ENCODE measurements at places on chromosomes 11 and 22.

- DNase-seq: no peak
These were observed 22.6 kb downstream of the MOV10L1 start for GRCh38 chr22:50112151-50113118.

DNA sequence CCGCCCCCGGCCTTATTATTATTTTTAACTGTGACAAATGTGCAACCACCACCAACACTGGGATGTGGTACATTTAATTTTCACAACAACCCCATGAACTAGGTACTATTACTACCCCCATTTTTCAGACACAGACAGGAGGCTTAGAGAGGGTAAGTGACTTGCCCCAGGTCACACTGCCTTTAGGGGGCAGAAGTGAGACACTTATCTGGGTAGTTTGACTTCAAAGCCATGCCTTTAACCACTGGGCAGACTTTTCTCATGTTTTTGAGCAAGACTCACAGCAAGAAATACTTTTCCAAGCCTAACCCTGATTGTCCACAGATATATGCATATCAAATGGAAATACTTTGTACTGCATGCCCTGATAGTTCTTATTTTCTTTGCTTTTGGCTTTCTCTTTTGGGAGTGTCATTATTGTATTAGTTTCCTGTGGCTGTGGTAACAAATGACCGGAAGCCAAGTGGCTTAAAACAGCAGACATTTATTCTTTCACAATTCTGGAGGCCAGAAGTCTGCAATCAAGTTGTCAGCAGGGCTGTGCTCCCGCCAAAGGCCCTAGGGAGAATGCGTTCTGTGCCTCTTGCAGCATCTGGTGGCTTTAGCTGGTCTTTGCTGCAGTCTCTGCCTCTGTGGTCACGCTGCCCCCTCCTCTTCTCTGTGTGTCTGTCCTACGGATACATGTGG lies 110.8 kb downstream of the GRIK4 start:
- no peak for DNase-seq

GRCh38 chr11:112885744-112886433 lies 75.3 kb upstream of the NCAM1 start:
- no peak for DNase-seq

DNA sequence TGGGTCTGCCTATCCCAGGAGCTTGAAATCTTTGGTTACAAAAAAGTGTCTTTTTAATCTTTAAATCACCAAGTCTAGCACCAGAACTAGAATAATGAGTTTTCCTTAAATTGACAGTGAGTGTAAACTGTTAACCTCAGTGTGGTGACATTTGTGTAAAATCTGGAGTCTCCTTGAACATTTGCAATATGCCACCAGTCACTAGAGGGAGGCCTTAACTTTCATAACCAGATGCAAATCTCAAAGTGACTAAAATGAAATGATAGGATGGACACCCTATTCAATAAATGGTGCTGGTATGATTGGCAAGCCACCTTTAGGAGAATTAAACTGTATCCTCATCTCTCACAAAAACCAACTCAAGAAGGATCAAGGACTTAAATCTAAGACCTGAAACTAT lies 8.3 kb upstream of the SCGB1D2 start:
- no peak for DNase-seq

GRCh38 chr11:96466607-96467006 lies 76.8 kb downstream of the JRKL start:
- no peak for DNase-seq

DNA sequence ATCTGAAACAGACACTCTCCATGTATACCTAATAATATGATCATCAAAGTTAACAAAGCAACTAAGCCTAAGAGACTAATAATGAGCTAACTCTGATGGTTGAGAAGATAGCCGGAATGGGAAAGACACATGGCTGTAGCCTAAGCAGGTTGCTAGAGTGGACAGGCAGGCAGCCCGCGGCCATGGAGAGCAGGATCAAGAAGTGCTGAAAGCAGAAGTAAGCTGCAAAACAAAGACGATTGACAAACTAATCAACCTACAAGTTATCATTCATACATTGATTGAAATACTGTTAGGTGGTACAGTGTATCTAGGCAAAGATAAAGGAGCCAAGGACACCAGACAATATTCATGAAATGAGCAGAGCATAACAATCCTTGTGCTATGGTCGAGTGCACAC lies 29.3 kb downstream of the SLN start:
- no peak for DNase-seq

DNA sequence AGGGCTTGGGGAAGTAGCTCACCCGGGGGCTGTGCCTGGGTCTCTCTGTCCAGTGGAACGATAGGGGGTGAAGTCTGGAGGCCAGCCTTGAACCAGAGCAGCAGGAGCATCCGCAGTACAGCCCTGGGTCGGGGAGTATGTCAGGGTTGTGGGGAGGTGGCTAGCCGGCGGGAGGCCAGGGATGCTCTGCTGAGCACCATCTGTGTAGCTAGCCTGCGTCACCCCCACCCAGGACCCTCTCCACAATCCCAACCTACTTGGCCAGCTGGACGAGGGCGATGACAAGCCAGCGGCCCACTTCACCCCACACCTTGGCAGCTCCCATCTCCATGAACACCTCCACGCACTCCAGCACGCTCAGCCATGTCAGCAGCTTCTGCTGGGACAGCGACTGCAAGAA lies 2.2 kb downstream of the PEX16 start:
- no peak for DNase-seq

- no peak for DNase-seq
These were observed 6.5 kb downstream of the PRDM11 start for GRCh38 chr11:45152740-45153595.

GRCh38 chr11:98411777-98412176 lies 609.0 kb upstream of the CNTN5 start:
- no peak for DNase-seq

GRCh38 chr11:40337118-40337517 lies 1122.3 kb downstream of the LRRC4C start:
- DNase-seq: no peak

DNA sequence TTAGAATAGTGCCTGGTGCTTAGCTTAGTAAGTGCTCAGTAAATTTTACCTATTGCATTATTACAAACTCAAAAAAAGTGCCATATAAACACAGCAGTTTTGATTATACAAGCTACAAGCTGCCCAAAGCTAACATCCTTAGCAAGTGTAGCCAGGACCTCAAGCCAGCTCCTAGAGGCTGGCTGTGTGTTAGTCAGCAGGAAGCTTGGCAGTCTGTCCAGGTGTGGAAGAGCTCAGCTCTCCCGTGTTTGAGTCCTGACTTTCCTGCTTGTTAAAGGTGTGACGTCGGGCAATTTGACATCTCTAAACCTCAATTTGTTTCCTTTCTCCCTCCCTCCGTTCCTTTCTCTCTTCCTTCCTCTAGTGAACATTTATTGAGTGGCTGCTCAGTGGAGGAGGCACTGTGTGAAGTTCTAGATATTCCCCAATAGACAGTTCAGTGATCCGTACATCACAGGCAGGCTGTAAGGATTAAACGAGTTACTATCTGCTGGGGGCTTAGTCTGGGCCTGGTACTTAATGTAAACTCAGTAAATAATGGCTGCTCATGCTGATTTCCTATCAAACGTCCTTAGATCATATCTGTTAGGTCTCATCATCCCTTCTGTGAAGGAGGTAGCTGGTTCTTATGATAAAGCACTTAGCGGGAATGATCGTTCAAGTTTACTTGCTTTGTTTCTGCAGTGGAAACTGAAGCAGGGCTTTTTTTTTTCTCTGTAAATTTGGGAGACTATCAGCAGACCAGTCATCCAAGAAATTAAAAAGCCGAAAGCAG lies 68.7 kb downstream of the PRR5L start:
- DNase-seq: no peak

DNA sequence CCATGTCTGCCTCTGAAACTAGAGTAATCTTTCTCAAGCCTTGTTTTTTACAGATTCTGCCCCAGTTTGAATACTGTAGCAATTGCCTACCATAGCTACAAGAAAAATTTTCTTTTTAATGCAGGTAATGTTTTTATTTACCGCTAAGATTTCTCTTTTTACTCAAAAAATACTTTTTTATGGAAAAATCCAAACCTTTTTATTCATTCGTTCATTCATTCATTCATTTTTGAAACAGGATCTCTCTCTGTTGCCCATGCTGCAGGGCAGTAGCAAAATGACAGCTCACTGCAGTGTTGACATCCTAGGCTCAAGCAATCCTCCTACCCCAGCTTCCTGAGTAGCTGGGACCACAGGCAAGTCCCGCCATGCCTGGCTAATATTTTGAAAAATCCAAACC lies 2.7 kb upstream of the CPT1A start:
- no peak for DNase-seq

DNA sequence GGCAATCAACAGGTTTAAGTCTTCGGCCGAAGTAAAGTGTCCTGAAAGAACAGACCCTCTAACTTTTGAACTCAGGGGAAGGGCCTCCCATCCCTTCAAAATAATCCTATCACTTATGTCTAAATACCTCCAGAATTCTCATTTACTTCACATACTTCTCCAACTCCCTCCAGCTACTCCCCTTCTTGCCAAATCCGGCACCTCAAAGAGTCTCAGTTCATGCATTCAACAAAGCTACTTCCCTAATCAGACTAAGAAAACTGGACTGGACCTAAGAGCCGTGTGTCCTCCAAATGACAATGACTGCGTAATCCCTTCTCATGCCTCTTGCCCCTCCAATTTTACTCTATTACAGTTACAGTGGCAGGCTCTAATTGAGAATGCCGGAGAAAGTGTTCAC lies 1.3 kb downstream of the DDB1 start:
- DNase-seq: no peak

DNA sequence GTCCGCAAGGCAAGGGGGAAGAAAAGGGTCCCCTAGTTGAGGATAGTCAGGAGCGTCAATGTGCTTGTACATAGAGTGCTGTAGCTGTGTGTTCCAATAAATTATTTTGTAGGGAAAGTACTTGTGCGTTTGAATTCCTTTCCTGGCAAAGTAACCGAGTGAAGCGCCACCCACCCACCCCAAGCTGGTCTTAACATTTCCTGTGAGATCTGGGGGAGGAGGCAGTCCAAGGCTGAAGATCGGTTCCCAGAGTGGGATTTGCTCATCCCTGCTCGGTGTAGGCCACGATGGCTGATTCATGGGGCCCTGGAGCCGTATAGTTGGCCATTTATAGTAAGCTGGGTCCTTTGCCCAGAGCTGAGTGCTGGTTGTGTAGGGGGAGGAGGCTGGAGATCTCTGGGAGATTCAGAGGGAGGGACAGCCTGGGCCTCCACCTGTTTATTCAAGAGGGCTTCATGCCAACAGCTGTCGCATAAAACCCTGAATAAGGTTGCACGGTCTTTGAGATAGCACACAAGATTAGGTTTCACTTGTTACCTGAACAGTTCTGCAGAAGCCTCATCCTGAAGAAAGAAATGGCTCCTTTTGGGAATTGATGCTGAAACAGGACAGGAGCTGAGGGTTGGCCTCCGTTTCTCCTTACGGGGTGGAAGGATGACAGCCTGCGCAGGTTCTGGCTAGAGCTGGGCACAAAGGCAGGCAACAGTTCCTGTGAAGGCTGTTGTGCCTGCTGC lies 2.4 kb downstream of the ATF4 start:
- no peak for DNase-seq

- DNase-seq: no peak
These were observed 7.2 kb upstream of the PICK1 start for GRCh38 chr22:38049812-38050619.

DNA sequence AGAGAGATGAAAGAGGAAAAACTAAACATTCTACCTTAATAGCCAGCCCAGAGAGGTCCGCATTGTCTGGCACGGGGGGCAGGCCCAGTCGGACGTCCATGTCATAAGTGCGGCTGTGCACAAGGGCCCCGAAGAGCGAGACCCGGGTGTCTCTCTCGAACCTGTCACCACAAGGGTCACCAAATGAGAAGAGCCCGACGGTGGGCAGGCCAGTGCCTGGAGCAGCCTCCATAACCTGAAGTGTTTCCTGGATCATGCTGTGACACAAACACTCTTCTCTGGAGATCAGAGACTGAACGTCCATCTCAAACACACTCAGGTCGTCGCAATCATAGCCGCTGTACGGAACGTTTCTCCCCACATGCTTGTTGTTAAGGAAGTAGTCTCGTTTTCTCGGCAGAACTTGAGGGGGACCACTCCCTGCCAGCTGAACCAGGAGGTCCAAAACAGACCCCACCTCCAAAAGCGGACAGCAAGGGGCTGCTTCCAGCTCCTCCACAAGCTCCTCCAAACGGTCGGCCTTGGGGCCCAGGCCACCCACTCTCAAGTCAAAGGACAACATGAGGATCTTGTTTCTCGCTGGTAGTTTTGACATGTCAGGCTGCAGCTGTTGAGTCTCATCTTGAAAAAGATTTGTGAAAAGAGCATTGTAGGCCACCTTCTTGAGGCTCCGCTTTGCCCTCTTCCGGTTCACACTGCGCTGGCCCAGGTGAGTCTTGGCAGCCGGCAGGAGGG lies 971 bp downstream of the TUBGCP6 start:
- no peak for DNase-seq

DNA sequence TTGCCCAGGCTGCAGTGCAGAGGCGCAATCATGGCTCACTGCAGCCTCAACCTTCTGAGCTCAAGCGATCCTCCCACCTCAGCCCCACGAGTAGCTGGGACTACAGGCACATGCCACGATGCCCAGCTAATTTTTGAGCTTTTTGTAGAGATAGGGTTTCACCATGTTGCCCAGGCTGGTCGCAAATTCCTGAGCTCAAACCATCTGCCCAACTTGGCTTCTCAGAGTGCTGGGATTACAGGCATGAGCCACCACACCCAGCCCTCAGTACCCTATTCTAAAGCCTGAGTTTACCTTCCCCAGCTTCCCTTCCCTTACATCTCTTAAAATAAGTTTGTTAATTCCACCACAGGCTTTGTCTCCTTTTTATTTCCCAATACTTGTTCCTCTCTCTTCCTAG lies 59.1 kb downstream of the AMBRA1 start:
- DNase-seq: no peak

DNA sequence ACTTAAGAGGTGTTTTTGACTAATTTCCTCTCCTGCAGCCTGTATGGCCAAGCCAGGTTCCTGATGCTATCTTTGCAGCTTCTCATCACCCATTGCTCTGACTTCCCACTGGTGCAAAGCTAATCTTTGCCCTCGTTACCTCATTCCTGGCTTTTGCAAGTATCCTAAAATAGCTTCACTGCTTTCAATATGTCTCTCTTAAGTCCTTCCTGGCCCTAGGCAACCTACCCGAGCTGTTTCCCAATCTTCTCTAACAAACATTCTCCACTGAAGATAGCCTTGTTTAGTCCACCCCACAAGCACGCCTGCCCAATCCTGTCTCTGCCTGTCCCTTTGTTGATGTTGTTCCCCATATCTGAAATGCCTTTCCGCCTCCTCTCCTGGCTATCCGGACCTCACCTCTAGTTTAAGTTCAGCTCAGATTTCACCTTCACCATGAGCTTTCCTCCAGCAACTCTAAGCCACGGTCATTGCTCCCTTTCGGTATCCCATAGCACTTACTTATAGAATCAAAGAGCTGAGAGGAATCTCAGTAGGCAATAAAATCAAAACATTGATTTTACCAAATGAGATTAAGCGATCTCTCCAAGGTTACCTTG lies 30.1 kb upstream of the CECR2 start:
- no peak for DNase-seq

GRCh38 chr22:25716637-25717036 lies 25.4 kb upstream of the MYO18B start:
- no peak for DNase-seq

GRCh38 chr11:72594493-72595291 lies 79.5 kb downstream of the PDE2A start:
- no peak for DNase-seq

Measured in frontal cortex (tissue), 4 donors.